Gastroesophageal sphincter (tissue), 4 donors: ENCODE measurements at places on chromosomes 13 and 19. TPM values are rescaled to one million over a fixed set of nuclear protein-coding genes. Genes with fewer than 3 reads are reported as not detected.

DNA sequence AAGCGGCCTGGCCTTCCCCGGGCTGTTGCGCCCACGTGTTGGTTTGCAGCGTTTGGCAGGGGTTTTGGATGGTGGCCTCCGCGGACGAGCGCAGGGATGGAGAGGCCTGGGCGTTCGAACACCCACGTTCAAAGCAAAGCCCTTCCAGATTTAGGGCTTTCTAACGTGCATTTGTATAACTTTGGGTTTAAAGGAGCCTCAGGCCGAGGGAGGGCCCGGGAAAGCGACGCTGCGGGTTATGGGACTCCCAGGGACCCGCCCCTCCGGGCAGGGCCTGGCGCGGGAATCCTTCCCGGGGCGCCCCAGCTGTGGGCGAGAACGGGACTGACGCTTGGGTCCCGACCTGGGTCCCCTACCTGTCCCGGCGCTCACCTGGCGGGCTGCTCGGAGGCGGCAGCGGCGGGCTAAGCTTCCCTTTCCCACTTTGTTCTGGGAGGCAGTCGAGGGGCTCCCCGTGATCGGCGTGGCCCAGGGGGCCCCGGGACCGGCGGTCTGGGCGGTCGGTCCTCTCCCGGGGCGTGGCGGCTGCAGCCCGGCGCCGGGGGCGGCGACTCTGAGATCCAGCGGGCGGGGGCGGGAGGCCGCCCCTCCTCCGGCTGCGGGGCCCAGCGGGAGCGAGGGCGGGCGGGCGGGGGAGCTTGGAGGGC lies at the start of gene FBXO17:
Gene FBXO17, minus strand, starts transcription at position 529 of the 647 bp plus-strand sequence. CDS start 25,423 bp downstream, outside the sequence.
- ATAC-seq: peak; percentile 88

DNA sequence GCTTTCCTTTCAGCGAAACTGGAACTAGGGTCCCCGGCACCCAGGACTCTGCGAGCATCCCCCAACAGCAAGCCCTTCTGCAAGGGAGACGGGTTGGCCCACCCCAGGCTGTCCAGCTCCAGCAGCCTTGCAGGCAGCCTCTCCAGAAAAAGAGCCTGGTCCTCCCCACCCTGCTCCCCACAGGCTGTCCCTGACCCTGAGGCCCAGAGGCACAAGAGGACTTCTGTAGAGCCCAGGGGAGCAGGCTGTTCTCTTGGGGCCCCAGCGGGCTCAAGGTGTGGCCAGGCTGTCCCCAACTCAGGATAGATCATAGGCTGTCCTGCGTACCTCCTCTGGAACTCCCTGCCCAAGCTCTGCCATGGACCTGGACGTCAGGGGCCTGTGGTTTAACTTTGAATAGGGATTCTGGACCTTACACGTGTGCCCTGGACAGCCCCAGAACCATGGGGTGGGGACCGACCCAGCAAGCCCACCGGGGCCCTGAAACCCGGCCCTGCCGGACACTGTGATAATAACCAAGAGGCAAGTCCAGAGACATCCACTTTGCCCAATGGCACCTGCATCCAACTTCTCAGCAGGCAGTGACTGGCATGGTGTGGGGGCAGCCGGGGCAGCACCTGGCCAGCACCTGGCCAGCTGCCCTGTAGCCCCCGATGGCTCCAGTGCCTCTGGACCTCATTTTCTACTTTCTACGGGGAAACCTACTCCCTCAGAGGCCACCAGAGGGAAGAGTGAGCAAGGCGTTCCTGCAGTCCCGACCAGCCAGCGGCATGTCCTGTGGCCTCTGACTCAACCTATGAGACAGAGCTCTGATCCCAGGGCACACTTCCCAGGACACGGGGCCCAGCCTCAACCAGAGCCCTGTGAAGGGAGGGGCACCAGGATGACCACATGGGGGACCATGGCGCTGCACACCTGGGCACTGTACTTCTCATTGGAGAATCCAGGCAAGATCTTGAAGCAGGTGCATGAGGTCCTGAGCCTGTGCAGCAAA lies 50.9 kb upstream of the TPM4 start:
- peak; percentile 40 for ATAC-seq

DNA sequence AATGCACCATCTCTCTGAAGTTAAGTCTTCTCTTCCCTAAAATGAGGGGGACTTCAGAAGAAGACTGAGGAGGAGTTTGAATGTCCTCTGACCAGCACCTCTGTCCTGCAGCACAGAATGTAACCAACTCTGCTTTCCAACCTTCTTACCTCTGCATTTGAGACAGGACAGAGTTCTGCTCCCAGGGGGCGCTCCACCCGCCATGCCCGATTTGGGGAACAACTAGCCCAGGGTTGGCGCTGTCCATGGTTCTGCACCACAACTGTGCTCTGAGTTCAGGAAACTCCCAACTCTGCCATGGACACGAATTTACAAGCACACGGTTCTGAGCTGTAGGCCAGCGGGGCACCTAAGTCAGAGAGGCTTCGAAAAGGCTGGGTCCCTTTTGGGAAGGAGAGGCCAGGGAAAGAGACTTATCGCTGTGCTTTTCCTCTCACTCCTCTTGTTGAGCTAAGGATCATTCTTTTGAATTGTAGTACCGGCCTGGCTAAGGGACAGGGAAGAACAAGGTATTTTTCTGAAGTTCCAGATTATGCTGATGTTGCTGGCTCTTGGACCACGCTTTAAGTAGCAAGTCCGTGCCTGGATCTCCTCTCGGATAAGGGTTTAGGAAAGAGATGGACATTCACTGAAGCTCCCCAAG lies 22.2 kb downstream of the SIGLEC5 start:
- ATAC-seq: no peak

- ATAC-seq: no peak
Measured at GRCh38 chr13:113089693-113090414, 15.7 kb upstream of the F7 start.

GIPR gene
- total RNA-seq: not detected

TJP3 gene
- 0.78 TPM for total RNA-seq

ANKLE1 gene
- total RNA-seq: 0.81 TPM
